Dermis blood vessel endothelial cell (primary cell): ENCODE measurements at places on chromosomes 3 and 15. TPM values are rescaled to one million over a fixed set of nuclear protein-coding genes. Genes with fewer than 3 reads are reported as not detected.

- DNase-seq = peak; percentile 14
These were observed 9.5 kb upstream of the ARL14 start for GRCh38 chr3:160667452-160667851.

GRCh38 chr3:48962939-48963338 is 27.1 kb upstream of the P4HTM start:
- no peak for DNase-seq

DNA sequence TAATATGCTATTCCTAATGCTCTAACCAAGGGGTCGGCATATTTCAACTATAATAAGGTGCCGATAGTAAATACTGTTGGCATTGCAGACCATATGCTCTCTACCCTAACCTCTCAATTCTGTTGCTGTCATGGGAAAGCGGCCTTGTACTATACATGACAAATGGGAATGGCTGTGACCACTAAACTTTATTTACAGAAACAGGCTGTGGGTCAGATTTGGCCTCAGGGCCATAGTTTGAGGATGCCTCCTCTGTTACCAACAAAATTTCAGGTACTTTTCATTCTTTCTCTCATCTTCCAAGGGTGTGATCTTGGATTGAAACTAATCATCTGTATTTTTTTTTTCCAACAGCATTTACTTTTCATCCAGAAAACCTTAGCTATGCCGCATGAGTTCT is 242.0 kb downstream of the MAGI1 start:
- no peak for DNase-seq

GRCh38 chr15:79322945-79323344 is 12.0 kb downstream of the TMED3 start:
- DNase-seq = peak; percentile 90

DNA sequence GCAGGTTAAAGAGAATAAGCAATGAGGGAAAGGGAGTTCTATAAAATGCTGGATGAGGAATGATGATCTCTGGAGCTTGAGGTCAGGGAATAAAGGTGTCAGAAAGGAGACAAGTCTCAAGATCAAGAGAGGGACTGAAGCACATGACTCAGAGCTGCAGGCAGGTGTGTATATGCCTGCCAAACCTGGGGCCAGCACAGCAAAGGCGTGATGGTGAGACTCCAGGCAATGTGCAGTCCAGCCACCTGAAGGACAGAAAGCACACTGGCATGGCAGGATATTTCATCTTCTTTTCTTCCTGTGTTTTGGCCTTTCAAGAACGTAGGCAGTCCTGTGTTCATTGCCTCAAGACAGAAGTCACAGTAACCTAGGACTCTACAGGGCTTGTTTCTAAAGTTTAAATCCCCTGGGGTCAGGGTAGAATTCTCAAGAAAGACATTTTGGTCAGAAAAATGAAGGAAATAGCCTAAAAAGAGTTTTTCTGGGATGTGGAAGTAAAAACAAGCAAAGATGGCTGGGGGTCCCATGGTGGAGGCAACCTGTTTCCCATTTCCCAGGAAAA is 55.5 kb upstream of the TOPAZ1 start:
- no peak for DNase-seq

DNA sequence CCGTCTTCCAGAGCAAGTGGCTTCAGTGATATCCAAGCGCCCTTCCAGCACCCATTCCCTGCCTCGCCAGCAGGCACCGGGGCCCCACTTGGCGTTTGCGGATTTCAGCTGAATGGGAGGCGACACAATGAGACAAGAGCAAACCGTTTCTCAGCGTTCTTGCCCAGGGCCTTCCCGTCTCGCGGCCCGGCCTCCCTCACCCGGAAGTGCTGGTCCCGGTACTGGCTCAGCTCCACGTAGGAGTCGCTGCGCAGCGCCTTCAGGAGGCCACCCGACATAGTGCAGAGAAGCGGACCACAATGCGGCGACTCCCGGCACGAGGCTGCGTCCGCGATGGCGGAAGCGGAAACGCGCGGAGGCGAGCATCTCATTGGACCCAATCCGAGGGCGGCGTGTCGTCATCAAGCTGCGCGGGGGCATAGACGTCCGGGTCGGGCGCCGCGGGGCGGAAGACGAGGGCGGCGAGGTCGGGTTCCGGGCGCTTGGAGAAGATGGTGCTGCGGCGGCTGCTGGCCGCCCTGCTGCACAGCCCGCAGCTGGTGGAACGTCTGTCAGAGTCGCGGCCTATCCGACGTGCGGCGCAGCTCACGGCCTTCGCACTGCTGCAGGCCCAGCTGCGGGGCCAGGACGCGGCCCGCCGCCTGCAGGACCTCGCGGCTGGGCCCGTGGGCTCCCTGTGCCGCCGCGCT is at the start of gene NCBP2:
Gene NCBP2, minus strand, starts transcription at position 303 of the 689 bp plus-strand sequence. Its CDS starts 25 bp downstream, at position 278.
- DNase-seq = peak; percentile 99

- no peak for DNase-seq
These were observed 58.0 kb downstream of the PGPEP1L start for GRCh38 chr15:98949624-98950023.

GRCh38 chr15:66724732-66725463 is 22.9 kb downstream of the SMAD6 start:
- no peak for DNase-seq

- no peak for DNase-seq
These were observed 905 bp upstream of the SLC24A1 start for GRCh38 chr15:65620833-65621232.

DNA sequence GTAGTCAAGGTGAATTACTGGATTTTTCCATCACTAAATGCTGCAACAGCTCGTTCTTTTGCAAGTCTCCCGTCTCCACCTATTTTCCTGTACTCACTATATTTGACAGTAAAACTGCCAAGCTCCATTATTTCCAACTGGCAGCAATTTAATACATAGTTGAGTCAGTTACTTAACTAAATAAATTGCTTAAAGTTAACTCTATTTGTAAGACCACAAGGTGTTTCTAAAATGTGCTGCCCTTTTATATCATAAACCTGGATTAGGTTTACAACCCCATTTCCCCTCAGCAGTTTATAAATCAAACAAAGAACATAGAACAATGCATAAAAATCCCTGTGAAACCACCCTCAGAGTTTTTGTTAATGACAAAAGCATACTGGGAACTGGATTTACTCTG is 211.4 kb upstream of the DPH6 start:
- DNase-seq = no peak

GRCh38 chr3:44109771-44110361 is 131.8 kb upstream of the TOPAZ1 start:
- DNase-seq = no peak

GRCh38 chr3:55427739-55428138 is 59.4 kb downstream of the WNT5A start:
- DNase-seq = no peak

GRCh38 chr3:56878074-56878473 is 76.3 kb upstream of the ARHGEF3 start:
- peak; percentile 79 for DNase-seq

DNA sequence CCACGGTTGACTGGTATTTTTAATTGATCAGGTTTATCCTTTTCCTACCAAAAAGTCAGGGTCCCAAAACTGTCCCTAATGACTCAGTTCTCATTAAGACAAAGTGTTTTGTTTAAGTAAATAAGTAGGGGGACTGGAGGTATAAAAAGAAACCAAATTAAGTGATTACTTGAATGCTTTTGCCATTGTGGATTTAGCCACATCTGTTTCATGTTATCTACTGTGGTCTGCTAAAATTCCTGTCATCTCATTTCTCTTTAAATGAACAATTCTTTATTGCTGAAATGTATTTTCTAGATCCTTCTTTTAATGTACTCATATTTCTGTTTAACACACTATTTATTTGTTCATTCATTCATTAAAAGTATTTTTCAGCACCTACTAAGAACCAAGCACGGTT is 625.9 kb upstream of the ADAMTS9 start:
- DNase-seq = no peak

DNA sequence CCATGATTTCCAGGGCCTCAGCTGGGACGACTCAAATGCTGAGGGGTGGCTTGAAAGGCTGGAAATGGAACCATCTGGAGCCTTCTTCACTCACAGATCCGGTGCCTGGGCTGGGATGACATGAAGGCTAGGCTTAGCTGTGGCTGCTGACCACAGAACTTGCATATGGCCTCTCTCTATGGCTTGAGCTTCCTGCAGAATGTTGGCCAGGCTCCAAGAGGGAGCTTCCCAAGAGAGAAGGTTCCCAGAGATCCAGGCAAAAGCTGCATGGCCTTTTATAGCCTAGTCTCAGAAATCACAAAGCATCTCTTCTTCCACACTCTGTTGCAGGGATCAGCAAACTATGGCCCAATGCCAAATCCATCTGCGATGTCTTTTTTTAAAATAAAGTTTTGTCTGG is 44.8 kb downstream of the GATM start:
- no peak for DNase-seq

Gene PAQR9
- total RNA-seq = not detected in 2 replicates

Gene VPS13C
- 132 and 135 TPM in 2 replicates for total RNA-seq

Gene ZNF660
- total RNA-seq = 0.79 and 2.2 TPM in 2 replicates
